ENCODE measurements at places on chromosomes 16 and 17.

- no peak for DNase-seq
Observed at GRCh38 chr17:78429618-78429995, 51.2 kb downstream of the PGS1 start.

- no peak for DNase-seq
Observed at GRCh38 chr17:42399948-42400843, 12.0 kb upstream of the STAT3 start.

DNA sequence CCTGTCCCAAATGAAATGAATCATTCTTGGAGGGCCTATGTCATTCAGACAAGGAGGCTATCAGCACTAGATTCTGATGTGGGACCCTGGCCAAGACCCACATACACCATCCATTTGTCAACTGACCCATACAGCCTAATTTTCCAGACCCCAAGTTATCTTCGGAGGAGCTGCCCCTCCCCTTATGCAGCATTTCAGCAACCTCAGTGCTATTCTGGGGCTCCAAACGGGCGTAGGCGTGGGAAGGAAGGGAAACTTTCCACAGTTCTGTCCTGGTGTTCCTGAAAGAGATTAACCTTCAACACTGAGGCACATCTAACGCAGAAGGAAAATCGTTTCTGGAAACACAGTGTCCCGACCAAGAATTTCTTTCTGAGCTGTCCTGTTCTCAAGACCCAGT lies 86.7 kb downstream of the MYH11 start:
- DNase-seq: no peak

- no peak for DNase-seq
Observed at GRCh38 chr17:45908460-45908859, 14.1 kb downstream of the MAPT start.

- DNase-seq: no peak
Observed at GRCh38 chr16:27911486-27911885, 152.0 kb downstream of the GSG1L start.

DNA sequence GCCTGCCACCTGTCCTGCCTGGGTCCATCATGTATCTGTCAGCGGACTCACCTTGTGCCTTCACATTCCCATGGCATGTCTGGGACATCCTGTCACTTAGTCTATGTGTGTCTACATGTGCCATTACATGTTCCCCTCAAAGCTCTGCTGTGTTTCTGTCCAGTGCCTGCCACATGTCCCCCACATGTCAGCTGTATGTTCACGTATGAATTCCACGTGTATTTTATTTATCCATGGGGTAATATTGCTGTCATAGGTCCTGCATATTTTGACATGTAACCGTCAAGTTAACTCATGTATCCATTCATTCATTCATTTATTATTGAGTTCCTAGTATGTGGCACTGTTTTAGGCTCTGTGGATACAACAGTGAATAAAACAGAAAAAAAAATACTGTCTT lies 20.8 kb downstream of the TMEM92 start:
- no peak for DNase-seq

DNA sequence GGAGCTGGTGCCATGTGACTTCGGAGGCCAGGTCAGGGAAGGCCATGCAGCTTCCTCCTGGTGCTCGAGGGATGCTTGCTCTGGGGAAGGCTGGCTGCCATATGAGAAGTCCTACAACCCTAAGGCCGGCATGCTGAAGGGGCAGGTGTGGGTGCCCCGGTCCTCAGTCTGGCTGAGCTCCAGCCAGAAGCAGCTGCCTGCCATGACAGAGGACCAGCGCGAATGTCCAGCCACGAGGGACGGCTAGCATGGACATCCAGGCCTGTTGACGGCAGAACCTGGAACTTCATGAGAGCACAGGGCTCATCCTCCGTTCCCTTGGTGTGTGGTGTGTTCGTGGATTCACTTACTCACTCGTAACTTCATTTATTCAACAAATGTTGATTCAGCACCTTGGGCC lies 140.6 kb downstream of the IRF8 start:
- no peak for DNase-seq

DNA sequence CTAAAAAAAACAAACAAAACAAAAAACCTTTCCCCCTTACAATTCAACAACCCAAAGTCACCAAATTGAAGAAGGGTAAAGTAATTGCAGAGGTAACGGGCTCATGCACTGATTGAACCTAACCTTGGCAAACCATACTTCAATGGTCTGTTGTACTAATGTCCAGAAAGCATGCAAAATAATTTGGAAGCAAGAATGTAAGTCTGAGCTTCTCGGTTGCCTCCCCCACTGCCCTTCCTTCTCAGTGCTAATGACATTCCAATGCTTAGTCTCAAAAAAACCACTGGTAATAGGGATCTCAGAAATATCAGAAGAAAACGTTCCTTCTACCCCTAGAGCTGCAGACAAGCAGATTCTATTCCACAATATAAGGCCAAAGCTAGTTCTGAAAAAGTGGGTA lies 15.8 kb downstream of the KRABD2 start:
- peak; percentile 35 for DNase-seq

GRCh38 chr16:4664538-4665418 lies 28.6 kb upstream of the NUDT16L1 start:
- no peak for DNase-seq

GRCh38 chr17:53971361-53971760 lies 148.6 kb downstream of the KIF2B start:
- no peak for DNase-seq

GRCh38 chr16:82694239-82694874 lies 67.6 kb downstream of the CDH13 start:
- DNase-seq: peak; percentile 80

- no peak for DNase-seq
Observed at GRCh38 chr16:81681311-81681710, 97.8 kb upstream of the PLCG2 start.

- DNase-seq: peak; percentile 94
Observed at GRCh38 chr17:66567234-66568170, 265.1 kb downstream of the PRKCA start.

GRCh38 chr16:49763826-49764225 lies 92.1 kb downstream of the ZNF423 start:
- DNase-seq: peak; percentile 40

GRCh38 chr17:37719866-37720265 lies 25.0 kb downstream of the HNF1B start:
- no peak for DNase-seq

DNA sequence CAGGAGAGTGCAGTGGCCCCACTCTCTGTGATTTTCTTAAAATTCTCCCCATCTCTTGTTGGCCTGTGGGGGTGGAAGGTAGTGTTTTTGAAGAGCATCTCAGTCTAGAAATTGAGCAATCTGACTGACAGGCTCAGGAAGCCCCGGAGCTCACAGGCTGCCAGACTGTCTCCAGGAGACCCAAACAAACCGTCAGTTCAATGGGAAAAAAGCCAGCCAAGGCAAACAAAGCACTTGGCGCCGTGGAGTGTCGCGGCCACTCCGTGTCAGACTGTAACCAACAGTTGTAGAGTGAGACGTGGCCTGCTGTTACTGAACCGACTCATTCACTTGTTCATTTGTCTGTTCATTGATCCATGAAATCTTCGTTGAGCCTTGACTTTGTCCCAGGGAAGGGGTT lies 33.7 kb downstream of the RGS9 start:
- no peak for DNase-seq

DNA sequence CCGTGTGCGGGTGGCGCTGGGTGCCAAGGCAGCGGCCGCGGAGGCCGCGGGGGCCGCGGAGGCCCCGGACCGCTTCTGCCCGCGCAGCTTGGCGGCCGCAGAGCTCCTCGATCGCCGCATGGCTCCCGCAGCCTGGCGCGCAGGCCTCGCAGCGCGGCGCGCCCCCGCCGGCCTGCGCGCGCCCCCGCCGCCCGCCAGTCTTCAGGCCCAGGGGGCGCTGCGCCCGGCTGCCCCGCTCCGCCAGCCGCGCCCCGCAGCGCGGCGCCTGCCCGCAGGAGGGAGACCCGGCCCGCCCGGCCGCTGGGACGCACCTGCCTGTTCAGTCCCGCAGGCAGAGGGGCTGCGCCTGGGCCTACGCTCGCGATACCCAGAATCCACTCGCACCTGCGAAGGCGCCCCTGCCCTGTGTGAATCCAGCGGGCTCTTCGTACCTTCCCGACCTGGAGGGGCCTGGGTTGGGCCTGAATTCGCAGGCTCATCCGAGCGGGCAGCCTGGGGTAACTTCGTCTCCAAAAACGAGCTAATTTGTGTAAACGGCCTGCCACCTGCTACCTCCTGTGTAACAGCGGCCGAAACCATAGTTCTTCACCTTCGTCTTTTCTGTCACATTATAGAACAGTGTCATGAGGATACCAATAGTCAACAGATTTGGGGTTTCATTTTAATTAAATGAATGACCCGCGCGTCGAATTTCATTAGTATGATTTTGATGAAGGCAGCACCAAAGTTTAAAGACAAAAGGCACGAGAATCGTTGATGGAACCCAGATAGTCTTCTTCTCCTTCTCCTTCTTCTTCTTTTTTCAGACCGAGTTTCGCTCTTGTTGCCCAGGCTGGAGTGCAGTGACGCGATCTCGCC lies at the start of gene CENPV:
CENPV (minus strand) TSS at position 153 of the 858 bp plus-strand sequence; CDS start at position 120, 33 bp downstream.
- DNase-seq: peak; percentile 34

All from fibroblast of upper back skin (primary cell).